ENCODE measurements at places on chromosomes 5 and 9.
A peak's percentile ranks its signal among the peaks of the same experiment; 100 is the strongest.

DNA sequence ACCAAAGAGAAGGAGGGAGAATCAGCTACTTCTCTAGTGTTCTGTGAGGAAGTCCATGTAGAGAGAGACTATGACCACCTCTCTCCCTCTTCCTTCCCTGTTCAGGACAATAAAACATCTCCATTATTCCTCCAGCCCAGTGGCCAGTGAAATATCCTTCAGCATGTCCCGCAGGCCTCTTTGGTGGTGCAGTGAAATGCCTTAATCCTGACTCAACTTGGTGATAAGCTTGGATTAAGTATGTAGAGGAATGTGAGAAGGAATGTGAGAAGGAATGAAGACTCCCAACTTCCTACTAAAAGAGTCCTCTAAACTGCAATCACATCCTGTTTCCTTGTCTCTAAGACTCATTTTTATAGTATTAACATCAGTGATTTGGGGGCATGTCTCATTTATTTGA, 167.3 kb downstream of the TRPM3 start:
- no peak for DNase-seq

- no peak for DNase-seq
Measured at GRCh38 chr9:4662989-4663792, 1.1 kb downstream of the PLPP6 start.

GRCh38 chr5:158246661-158247060, 387.7 kb upstream of the CLINT1 start:
- DNase-seq = no peak

DNA sequence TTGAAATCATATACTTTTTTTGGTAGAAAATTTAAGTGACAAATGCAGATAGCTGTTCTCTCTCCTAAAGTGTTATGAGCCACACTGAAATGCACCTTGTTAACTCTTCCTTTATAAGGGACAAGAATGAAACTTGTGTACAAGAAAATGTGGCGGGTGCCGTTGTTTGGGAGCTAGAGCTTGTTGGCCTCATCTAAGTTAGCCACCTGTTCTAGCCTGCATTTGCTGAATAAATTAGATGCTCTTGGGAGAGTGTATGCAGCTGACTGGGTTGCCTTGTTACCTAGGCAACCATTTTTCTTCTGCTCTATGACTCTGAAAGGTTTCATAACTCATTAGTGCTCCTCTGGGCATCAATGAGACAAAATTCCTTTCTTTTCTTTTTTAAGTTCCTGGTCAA, 174.3 kb downstream of the TAF11L14 start:
- DNase-seq = no peak

DNA sequence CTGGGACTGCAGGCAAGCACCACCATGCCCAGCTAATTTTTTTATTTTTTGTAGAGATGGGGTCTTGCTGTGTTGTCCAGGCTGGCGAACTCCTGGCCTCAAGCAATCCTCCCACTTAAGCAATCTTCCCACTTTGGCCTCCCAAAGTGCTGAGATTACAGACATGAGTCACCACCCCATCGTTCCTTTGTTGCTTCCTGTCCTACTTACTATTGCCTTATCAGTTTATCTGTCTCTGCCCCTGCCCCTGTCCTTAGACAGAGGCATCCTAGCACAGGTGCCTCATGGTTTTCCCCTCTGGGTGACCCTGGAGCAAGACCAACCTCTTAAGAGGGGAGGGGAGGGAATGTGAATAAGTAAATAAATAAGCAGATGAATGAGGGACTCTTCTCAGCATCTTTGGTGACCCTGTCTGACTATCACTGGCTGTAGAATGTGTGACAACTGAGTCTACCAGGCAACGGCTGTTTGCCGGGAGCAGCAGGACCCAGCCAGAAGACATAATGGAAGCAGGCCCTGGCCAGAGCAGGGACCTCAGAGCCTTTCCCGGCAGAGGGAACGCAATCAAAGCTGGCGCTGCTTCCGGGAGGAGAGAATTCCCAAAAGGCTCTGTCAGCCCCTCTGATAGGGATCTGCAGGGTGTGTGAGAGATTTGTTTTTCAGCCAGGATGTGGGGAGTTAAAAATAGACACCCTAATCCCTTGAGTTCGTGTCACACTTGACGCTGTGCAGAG, 43.8 kb upstream of the DAB2IP start:
- DNase-seq = no peak

DNA sequence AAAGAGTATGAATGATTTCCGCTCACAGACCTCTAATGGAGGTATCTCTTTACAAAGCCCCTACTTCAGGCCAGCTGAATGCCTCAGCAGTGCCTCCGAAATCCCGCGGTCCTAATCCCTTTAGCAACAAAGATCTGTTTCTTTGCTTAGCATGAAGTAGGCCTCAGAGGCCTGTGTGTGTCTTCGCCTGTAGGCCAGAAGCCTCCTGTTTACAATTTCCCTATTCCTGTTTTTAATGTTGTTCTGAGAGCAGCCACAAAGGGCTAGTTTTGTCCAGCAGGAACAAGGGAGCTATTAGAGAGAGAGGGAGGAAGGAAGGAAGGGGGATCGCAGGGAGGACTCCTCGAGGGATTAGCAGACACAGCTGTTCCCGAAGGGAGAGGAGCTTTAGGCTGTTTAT, 166.4 kb upstream of the SPRY4 start:
- DNase-seq = no peak

GRCh38 chr9:115642285-115642684, 511.3 kb upstream of the PAPPA start:
- no peak for DNase-seq

GRCh38 chr9:36276781-36277181, 18.5 kb upstream of the GNE start:
- DNase-seq = no peak

GRCh38 chr9:136370037-136370436, 3.4 kb downstream of the CARD9 start:
- DNase-seq = no peak

DNA sequence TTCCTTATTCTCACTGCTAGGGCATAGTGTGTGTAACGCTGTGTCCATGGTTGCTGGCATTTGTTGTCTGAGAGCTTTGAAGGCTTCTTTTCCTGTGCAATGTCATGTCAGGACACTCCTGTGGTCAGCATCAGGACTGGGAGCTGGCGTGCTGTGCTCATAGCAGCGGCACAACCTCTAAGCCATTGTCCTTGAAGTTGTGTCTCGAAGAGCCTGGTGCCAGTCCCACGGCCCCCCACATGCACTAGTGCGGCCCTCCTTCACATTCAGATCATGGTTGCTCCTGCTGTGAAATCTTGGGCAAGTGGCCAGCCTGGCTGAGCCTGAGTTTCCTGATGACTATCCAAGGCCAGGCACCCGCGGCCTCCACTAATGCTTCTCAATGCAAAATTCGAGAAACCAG, 32.4 kb downstream of the PDZD2 start:
- no peak for DNase-seq

GRCh38 chr9:9874270-9874669, 738.5 kb downstream of the PTPRD start:
- DNase-seq = no peak

DNA sequence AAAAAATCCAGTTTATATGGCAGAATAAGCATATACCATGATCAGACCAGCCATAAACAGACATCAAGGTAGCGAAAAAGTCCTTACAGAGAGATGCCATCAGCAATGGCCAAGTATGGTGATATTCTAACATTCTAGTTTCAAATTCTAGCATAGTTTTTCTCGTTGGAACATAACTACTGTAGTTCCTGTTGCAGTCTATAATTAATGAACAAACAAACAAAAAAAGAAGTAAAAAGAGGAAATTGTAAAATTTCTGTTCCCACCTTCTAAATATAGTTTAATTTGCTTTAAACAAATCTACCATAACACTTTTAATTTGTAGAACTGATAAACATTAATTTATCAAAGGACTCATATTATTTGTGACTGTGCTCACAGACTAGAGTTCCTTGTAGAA, 9.9 kb upstream of the CD180 start:
- DNase-seq = no peak

- DNase-seq = no peak
Measured at GRCh38 chr5:66680221-66680620, 84.0 kb downstream of the MAST4 start.

DNA sequence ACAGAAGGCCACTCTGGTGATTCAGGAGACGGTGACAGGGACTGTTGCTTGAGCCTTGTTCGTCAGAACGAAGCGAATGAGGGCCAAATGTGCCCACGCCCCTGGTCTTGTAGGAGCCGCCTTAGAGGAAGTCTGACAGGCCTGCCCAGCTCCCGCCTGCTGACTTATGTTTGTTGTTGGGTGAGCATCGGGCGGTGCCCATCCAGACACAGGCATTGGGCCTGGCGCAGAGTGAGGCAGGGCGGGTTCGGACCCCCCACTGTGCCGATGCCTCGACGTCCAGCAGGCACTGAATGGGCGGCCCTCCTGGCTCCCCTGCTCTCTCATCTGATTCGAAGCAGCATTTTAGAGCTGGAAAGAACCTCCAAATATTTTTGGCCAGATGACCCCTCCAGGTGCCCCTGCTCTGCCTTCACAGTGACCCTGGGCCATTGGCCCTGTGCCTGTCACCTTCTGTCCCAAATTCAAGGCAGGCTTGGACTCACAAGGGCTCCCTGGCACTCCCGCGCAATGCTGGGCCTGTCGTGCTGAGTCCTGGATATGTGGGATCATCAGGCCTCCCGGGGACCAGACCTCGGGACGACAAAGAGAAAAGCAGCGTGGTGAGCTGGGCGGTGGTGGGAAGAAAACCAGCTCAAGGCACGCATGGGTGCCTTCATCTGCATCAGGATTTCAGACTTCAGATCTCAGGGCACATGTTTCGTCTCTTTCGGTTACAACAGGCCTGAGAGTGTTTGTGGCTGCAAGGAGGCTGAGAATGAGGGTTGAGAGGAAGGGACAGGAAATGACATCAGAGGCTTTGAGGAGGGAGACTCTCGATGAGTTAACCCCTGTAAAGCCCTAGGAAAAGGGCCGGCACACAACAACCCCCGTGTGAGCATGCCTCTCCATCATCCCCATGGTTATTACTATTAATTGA, 37.1 kb upstream of the OLFM1 start:
- no peak for DNase-seq

DNA sequence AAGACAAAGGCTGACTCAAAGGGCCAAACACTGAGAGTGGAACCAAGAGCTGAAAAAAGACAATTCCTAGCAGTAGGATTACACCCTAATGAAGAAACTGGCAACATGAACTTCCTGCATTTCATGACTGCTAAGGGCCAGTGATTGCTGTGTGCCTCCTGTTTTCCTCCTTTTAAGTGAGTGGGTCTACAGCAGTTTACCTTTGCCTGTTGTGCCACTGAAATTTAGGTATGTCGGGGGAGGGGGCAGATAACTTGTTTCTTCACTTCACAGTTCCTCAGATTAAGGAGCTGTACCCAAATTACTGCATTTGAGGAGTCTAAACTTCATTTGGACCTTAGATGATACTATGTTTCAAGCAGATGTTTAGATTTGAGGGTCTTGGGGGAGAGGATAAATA, 191.7 kb downstream of the MCTP1 start:
- no peak for DNase-seq

- DNase-seq = no peak
Measured at GRCh38 chr5:147901599-147902039, 4.7 kb downstream of the C5orf46 start.

- DNase-seq = peak; percentile 7
Measured at GRCh38 chr5:154753792-154754191, 1.4 kb upstream of the LARP1 start.

GRCh38 chr9:8727191-8727590, 927.6 kb upstream of the DMAC1 start:
- no peak for DNase-seq

- no peak for DNase-seq
Measured at GRCh38 chr9:120980951-120981350, 54.4 kb upstream of the TRAF1 start.

DNA sequence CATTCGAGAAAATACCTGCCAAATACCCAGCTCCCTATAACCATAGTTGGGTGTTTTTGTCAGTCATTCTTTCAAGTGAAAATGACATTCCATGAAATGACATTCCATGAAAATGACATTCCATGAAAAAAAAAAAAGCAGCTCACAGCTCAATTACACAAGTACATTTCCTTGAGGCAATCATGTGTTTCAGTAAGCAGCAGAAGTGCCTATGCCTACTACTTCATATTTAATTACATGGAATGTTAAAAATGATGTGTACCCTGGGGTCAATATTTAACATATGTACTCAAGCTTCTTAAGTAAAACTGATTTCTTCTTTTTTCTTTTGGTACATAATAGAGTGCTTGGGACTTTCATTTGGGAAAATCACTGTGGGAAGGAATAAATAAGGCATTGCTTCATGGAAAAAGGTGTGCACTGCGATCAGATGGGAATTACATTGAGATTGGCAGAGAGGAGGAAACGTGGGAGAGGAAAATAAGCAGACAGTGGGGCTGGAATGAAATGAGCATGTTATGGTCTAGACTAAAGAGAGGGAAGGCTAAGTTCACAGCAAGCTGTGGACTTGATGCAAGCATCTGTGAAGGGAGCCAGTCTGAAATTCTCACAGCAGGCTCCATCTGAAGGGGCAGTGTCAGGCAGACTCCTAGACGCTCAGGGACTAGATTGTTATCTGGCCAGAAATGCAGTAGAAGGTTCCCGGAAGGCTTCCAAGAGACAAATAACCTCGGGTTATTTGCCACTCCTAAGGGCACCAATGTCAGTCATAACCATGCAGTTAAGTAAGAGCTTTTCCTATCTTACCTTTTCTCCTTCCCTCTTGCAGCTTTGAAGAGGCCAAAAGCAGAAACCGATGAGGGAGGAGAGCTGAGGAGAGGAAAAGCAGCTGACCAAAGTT, 15.2 kb upstream of the SPATA9 start:
- DNase-seq = no peak

DNA sequence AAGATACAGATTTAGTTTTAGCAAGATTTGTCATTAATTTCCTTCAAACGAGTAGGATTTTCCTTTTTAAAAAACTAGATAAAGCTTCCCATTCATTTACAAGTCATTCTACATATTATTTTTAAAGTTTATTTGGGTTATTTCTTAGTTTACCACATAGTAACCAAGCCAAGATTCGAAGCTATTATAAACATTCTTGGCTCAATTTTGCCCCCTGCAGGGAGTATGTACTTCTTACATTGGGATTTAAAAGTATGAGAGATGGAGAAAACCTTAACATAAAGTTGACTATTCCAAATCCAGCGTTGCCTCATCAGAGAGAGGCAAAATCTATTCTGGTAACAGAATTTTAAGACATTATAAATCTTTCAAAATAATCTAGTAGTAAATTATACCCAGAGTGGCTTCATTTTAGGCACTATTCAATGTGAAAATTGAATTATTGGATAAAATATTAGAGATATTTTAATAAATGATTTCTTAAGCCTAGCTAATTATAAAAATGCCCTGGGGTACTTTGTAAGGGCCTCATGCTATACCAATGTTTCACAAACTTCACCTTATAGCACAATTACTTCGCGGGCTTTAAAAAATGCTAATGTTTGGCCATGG, 39.1 kb downstream of the FBN2 start:
- DNase-seq = peak; percentile 6

GRCh38 chr9:18485714-18486113, 11.8 kb downstream of the ADAMTSL1 start:
- no peak for DNase-seq

DNA sequence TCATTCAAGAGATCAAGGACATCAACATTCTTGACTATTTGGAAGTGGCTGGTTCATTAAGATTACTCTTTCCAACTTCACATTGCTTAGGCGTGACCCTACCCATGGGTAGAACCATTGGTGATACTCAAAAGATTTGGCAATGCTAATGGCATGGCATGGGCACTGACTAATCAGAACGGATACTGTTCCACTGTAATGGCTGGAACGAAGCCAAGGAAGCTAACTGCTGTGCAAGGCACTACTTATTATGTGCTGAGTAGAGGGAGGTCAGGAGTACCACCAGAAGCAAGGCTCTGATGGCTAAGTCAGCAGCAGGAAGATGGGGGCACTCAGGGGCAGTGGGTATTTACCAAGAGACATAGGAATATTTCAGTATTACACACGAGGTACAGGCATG, 31.9 kb downstream of the GNA14 start:
- DNase-seq = no peak

- no peak for DNase-seq
Measured at GRCh38 chr5:151820903-151821302, 49.1 kb downstream of the G3BP1 start.

All from RPMI8226 (cell line).